ENCODE measurements at places on chromosomes 11 and 22. TPM values are rescaled to one million over a fixed set of nuclear protein-coding genes. Genes with fewer than 3 reads are reported as not detected.
A peak's percentile ranks its signal among the peaks of the same experiment; 100 is the strongest.

DNA sequence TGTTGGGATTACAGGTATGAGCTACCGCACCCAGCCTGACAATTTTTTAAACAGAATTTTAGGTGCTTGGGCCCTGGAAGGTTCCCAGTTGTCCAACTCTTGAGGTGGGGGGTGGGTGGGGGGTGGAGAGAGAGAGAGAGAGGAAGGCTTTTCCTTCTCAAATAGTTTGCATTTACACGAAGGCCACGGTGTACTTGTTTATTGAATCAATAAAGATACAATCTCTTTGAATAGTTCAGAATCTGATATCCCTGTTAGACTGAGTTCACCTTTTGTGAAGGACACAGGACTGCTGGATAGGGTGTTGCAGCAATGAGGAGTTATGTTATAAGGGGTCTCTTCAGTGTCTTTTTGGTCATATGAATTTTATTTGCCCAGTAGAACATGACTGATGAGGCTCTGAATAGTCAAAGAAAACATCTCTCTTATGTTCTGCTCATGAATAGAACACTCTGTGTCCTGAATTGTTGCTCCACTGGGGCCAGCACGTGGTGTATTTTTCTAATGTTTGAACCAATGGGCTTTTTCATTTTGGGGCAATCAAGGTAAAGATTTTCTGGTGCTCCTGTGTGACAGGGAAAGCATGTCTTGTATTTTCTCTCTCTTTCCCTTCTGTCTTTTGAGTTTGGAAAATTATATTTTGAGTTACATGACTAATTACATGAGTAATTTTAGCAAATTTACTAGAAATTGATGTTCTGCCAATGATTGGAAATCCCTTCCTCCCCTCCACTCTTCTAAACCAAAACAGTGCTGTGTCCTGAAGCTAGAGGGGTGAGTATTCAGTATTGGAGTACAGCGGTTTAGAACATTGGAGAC lies 61.7 kb downstream of the PTPRJ start:
- no peaks in the 10 kb centered on the region for H3K36me3 ChIP-seq
- no peak overlapping the region for H3K4me3 ChIP-seq
- H3K4me1 ChIP-seq = peaks cover 9% of the 10 kb centered on the region
- no peak overlapping the region for H3K27ac ChIP-seq
- DNase-seq = no peak

DNA sequence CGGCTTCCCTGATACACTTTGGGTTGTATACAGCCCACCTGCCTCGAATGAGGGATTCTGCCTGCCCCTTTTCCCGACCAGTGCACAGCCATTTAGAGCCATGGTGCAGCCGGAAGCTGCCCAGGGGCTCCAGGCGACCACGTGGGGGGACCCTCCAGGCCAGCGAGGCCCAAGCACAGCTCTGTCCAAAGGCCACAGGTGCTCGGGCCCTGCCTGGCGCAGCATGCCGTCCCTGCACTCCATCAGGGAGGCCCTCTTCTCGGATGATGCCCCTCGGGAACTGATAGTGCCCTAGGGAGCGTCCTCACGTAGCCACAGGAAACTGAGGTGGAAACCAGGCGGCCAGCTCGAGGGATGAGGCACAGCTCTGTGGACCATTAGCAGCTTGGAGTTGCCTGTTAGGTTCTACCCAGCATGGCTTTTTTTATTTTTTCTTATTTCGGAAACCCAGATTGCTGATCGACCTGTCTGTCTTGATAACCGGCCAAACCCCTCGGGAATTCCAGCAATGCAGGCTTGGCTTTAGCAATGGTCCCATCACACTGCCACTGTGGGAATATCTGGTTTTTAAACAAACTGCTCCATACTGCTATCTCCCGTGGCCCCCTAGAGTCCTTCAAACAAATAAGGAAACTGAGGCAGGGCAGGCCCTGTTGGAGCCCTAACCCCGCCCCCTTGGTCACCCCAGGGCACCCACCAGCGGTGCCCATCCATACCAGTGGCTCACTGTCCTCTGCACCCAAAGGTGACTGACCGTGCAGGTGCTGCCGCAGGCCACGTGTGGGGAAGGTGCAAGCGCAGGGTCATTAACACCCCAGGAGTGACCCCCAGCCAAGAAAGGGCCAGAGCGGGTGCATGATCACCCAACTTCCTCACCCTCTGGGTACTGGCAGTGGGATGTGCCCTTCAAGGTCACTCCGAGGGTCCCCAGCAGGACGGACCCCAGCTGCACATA lies 8.0 kb downstream of the ANO1 start:
- no peak for DNase-seq
- H3K4me3 ChIP-seq = no peak overlapping the region
- no peaks in the 10 kb centered on the region for H3K36me3 ChIP-seq
- no peak overlapping the region for H3K27ac ChIP-seq
- no peaks in the 10 kb centered on the region for H3K27me3 ChIP-seq

The KCNJ5 gene
- not detected for total RNA-seq

- H3K4me3 ChIP-seq = no peak overlapping the region
- no peaks in the 10 kb centered on the region for H3K4me1 ChIP-seq
- H3K27ac ChIP-seq = no peak overlapping the region
- no peaks in the 10 kb centered on the region for H3K36me3 ChIP-seq
- DNase-seq = no peak
- no peaks in the 10 kb centered on the region for H3K27me3 ChIP-seq
Measured at GRCh38 chr11:124331873-124332272, 11.9 kb upstream of the OR8D2 start.

DNA sequence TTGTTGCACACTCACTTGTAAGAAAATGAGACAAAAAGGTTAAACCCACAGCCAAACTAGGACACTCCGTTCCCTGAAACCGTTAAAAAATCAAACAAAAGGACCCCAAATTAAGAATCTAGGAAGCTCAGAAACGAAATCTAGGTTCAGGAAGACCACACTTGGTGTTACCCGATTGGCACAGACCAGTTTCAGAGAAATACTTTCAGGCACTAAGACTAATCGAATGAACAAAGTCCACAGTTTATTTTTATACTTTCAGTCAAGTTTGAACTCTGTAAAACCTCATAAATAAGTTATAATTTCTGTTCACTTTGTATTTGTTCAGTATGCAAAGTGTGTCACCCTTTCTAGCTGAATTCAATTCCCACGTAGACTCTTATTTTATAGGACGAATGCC lies 38.8 kb upstream of the TTC12 start:
- H3K27ac ChIP-seq = no peak overlapping the region
- H3K4me1 ChIP-seq = no peaks in the 10 kb centered on the region
- no peaks in the 10 kb centered on the region for H3K36me3 ChIP-seq
- no peak overlapping the region for H3K4me3 ChIP-seq
- peaks cover 37% of the 10 kb centered on the region for H3K27me3 ChIP-seq

- H3K4me3 ChIP-seq = no peak overlapping the region
- H3K27me3 ChIP-seq = no peaks in the 10 kb centered on the region
- DNase-seq = peak; percentile 74
- peaks cover 56% of the 10 kb centered on the region for H3K4me1 ChIP-seq
- peaks cover 14% of the 10 kb centered on the region for H3K36me3 ChIP-seq
Measured at GRCh38 chr22:27115816-27116256, 458.4 kb downstream of the MIAT start.

The CCDC188 gene
- not detected for total RNA-seq

The MDK gene
- 139 TPM for total RNA-seq

DNA sequence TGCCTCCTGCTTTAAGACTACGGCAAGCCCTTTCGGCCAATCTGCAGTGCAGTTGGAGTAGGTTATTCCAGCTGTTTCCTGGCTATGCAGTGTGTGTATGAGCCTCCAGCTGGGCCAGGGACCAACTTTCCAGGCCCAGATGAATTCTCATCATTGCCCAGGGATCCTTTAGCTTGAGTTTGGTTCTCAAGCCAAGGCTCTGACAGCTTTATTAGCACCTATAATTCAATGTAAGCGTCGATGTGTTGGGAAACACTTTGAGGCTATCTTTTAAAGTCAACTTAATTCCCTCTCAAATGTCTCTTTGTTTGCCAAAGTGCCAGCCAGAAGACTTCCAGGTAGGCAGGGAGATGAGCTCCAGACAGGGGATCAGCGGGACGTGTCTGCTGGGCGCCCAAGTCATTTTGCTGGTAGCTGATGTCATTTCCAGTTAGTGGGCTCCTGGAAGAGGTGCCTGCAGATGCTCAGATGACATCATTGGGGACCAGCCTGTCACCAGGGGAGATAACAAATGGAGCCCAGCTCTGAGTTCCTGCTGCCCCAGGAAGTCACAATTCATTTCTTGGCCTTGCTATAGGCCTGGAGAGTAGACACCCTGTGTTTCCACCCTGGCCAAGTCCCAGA lies 520.4 kb downstream of the SOX6 start:
- no peak overlapping the region for H3K27ac ChIP-seq
- no peaks in the 10 kb centered on the region for H3K36me3 ChIP-seq
- H3K4me1 ChIP-seq = no peaks in the 10 kb centered on the region
- H3K4me3 ChIP-seq = no peak overlapping the region
- H3K27me3 ChIP-seq = no peaks in the 10 kb centered on the region

The TRPM5 gene
- not detected for total RNA-seq

The XNDC1N gene
- total RNA-seq = 20.4 TPM

The LINC01488 gene
- not detected for total RNA-seq

The CCDC15 gene
- 2.3 TPM for total RNA-seq

GRCh38 chr11:12029738-12030363 lies 21.4 kb upstream of the DKK3 start:
- peaks cover 15% of the 10 kb centered on the region for H3K4me1 ChIP-seq
- H3K27ac ChIP-seq = no peak overlapping the region
- no peak for DNase-seq
- no peak overlapping the region for H3K4me3 ChIP-seq
- H3K36me3 ChIP-seq = no peaks in the 10 kb centered on the region

- H3K4me1 ChIP-seq = peaks cover 10% of the 10 kb centered on the region
- H3K4me3 ChIP-seq = no peak overlapping the region
- no peak overlapping the region for H3K27ac ChIP-seq
- peaks cover 18% of the 10 kb centered on the region for H3K27me3 ChIP-seq
Measured at GRCh38 chr11:6402561-6402981, 12.3 kb downstream of the SMPD1 start.

DNA sequence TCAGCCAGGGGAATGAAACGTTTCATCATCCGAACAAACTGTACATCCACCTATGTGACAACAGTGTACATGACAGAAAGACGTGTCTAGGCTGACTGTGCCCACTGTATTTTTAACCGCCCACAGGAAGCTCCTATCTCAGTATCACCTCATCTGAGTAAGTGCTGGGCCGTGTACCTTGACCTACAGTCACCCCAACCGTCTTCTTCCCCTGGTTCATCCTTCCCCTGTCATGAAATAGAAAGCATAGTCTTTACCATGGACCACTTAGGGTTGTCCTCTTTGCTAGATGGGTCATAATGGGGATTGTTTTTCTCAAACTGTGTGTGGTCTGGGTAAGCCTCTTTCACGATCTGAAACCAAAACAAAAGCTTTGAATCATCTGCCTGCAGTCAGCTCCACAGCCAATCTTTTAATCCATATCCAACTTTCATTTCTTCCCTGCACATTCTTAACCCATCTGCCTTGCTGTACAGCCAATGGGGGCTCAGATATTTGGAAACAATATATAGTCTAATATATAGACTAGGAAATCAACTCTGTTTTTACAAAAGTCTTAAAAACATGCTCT lies 4.2 kb downstream of the THYN1 start:
- peaks cover 19% of the 10 kb centered on the region for H3K36me3 ChIP-seq
- no peak overlapping the region for H3K27ac ChIP-seq
- H3K27me3 ChIP-seq = no peaks in the 10 kb centered on the region
- peaks cover 14% of the 10 kb centered on the region for H3K4me1 ChIP-seq
- no peak for DNase-seq

GRCh38 chr11:72642043-72642883 lies 32.0 kb downstream of the PDE2A start:
- no peak overlapping the region for H3K4me3 ChIP-seq
- H3K4me1 ChIP-seq = peaks cover 14% of the 10 kb centered on the region
- H3K36me3 ChIP-seq = peaks cover 6% of the 10 kb centered on the region
- peak; percentile 47 for DNase-seq

The IFT27 gene
- total RNA-seq = 41.0 TPM

GRCh38 chr11:65730461-65730860 lies 9.9 kb upstream of the RNASEH2C start:
- H3K4me3 ChIP-seq = no peak overlapping the region
- DNase-seq = no peak
- H3K4me1 ChIP-seq = no peaks in the 10 kb centered on the region

The FOXRED1 gene
- 40.1 TPM for total RNA-seq

- H3K27me3 ChIP-seq = no peaks in the 10 kb centered on the region
- H3K4me1 ChIP-seq = no peaks in the 10 kb centered on the region
- no peak overlapping the region for H3K4me3 ChIP-seq
Measured at GRCh38 chr11:74936087-74936486, 12.8 kb downstream of the XRRA1 start.

- DNase-seq = no peak
- H3K27ac ChIP-seq = no peak overlapping the region
- no peaks in the 10 kb centered on the region for H3K27me3 ChIP-seq
Measured at GRCh38 chr11:126282361-126282735, 545 bp upstream of the TIRAP start.

- no peak overlapping the region for H3K27ac ChIP-seq
- H3K4me3 ChIP-seq = no peak overlapping the region
- DNase-seq = no peak
- H3K36me3 ChIP-seq = no peaks in the 10 kb centered on the region
- H3K27me3 ChIP-seq = peaks cover 25% of the 10 kb centered on the region
- H3K4me1 ChIP-seq = no peaks in the 10 kb centered on the region
Measured at GRCh38 chr11:76627606-76628005, 42.9 kb downstream of the LRRC32 start.

GRCh38 chr11:3153291-3153861 lies 11.7 kb downstream of the OSBPL5 start:
- no peak overlapping the region for H3K4me3 ChIP-seq
- H3K27ac ChIP-seq = no peak overlapping the region
- no peaks in the 10 kb centered on the region for H3K36me3 ChIP-seq
- no peak for DNase-seq
- H3K27me3 ChIP-seq = peaks cover 15% of the 10 kb centered on the region
- peaks cover 8% of the 10 kb centered on the region for H3K4me1 ChIP-seq

The PANX3 gene
- total RNA-seq = not detected

DNA sequence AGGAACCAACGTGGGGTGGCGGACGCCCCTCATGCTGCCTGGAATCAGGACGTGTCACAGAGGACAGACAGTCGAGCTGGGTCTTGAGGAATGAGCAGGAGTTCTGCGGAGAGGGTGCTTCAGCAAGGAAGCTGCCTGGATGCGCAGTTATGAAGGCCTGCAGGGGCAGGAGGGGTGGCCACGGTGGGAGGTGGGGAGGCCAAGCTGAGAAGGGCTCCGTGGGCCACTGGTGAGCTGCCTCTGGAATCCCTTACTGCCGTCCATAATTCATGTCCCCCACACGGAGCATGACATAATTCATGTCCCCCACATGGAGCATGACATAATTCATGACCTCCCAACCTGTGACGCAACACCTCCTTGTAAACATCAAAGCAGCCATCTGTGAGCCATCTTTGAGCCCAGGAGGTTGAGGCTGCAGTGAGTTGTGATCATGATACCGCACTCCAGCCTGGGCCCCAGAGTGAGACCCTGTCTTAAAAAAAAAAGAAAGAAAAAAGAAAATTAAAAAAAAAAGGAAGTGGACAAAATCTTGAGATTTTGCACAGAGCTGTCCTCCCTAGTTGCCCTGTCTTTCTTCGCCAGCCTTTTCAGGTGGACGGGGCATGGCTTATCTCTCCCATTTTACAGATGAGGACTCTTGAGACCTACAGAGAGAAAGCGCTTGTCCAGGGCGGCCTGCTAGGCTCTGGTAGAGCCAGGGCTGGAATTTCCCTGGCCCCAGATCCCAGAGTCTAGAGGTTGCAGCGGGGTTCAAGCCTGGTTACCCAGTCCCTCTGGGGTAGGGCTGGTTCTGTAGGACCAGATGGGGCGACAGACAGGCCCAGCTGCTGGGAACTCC lies 24.3 kb upstream of the PICK1 start:
- H3K36me3 ChIP-seq = peaks cover 13% of the 10 kb centered on the region
- peaks cover 18% of the 10 kb centered on the region for H3K4me1 ChIP-seq
- no peak overlapping the region for H3K27ac ChIP-seq
- no peak for DNase-seq

All from Calu3 (cell line).